GOT3 (cell line): ENCODE measurements at places on chromosomes 3 and 15.

GRCh38 chr3:11706604-11707003 lies 62.9 kb upstream of the VGLL4 start:
- DNase-seq, result no peak

GRCh38 chr3:30694148-30694547 lies 87.7 kb downstream of the TGFBR2 start:
- no peak for DNase-seq

GRCh38 chr3:49519916-49520385 lies 34.3 kb upstream of the BSN start:
- DNase-seq, result no peak

GRCh38 chr15:93500155-93500554 lies 411.1 kb upstream of the RGMA start:
- DNase-seq, result no peak

DNA sequence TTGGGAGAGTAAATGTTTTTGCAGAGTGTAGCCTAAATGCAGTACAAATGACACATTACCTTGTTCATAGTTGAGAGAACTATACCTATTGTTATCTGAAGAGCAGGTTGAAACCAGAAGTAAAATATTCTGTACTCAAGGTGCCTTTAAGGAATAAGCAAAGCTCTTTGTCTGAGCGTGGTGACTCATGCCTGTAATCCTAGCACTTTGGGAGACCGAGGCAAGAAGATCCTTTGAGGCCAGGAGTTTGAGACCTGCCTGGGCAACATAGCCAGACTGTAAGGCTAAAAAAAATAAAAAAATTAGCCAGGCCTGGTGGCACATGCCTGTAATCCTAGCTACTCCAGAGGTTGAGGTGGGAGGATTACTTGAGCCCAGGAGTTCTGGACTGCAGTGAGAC lies 2.2 kb upstream of the RNF13 start:
- DNase-seq, result no peak

DNA sequence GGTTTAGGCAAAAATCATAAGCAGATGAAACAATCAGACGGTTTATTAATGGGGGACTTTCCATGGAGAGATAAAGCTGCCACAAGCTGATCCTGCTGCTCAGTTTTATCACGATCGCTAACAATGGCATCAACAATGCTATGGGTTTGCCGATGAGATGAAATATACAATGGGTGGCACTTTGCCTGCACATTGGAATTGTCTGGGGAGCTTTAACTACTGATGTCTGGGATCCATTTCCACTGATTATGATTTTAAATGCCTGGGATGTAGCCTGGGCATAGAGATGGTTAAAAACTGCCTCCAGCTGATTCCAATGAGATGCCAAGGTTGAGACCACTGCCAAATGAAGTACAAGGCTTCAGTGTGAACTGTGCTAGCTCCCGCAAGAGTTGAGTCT lies 30.8 kb downstream of the CRYGS start:
- DNase-seq, result no peak

DNA sequence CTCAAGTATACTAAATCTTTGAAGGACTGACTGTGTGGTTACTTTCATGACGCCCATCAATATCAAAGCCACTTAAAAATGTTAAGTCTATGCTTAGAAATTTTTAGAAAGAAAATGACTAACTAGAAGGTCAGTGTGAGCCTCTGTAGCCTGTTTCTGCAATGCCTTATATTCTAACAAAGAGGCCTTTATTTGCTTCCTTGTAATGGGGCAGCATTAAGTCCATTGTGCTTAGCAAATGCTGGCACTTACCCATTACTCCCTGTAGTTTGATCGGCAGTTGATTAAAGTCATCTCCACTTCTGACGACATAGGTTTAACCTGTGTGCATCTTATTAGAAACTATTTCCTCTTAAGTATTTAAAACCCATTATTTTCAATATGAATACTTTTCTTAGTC lies 91.6 kb upstream of the FAM98B start:
- no peak for DNase-seq

GRCh38 chr3:16179771-16180736 lies 5.6 kb downstream of the GALNT15 start:
- DNase-seq, result no peak

- no peak for DNase-seq
These were observed 56.5 kb downstream of the RPLP1 start for GRCh38 chr15:69509131-69509530.

DNA sequence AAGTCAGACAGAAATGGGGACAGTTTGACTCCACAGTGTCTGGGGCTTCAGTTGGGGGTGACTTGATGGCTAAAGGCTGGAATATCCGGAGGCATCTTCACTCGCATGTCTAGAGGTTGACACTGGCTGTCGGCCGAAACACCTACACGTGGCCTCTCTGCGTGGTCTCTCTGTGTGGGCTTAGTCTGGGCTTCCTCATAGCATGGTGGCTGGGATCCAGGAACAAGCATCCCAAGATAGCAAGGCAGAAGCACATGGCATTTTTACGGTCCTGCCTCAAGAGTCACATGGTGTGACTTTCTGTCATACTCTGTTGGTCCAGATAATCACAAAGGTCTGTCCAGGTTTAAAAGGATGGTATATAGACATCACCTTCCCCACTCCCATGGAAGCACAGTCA lies 34.5 kb downstream of the MAGI1 start:
- DNase-seq, result no peak

DNA sequence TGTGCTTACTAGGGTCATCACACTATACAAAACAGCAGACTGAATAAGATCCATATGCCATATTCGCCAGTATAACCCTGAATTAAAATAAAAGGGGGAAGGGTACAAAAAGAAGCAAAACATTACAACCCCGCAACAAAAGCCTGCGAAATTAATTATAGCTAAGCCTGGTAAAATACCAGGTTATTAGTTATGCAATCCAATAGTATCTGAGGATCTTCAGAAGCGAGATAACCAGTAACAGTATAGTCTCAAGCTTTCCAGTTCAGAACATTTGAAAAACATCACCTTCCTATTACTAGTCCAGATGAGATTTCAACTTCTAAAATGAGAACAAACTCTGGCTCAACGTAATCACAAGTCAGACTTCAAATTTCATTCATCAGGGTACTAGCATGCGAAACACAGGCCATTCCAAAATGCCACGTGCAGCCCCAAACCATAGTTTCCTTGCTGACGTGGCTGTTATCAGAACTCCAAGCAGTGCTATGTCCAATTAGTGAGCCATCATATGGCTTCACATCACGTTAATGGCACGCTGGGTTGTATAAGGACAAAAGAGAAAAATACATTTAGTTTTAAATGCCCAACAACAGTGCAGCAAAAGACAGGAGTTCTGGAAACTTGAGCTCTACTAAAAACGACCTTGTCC lies 1.1 kb downstream of the SSR3 start:
- no peak for DNase-seq

DNA sequence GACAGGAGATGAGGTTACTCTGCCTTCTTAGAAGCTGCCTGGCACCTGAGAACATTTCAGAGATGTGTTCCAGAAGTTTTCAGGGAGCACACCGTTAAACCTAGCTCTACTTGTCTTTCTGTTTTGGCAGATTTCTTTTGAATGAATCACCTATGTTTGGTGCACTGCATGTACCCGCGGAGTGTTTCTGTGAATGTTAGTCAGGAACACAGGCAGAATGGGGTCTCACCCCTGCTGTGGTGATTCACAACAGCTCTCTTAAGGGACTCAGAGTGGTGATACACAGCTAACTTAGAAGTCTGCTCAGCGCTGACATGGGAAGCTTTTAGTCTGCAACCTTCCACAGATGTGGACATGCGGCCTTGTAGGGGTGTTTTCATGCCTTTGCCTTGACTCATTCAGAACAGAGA lies 24.0 kb downstream of the TSEN2 start:
- DNase-seq, result peak; percentile 24

GRCh38 chr15:74817370-74817737 lies 4.7 kb downstream of the LMAN1L start:
- DNase-seq, result no peak

GRCh38 chr3:31793821-31794220 lies 187.2 kb downstream of the OSBPL10 start:
- DNase-seq, result no peak

DNA sequence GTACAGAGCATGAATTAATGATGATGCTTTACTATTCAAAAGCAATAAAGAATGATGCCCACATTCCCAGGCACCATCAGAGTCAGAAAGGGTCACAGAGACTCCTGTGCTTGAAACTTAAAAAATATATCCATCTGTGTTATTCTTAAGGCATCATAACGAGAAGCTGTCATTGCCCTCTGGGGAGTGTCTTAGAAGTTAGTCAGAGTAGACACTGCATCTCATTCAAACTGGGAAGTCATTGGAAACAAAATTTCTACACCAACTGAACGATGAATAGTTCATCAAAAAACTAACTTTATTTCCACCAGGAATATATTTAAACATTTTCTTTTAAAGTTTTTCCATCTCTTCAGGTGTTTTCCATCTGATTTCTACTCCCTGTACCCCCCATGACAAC lies 122.9 kb downstream of the RFTN1 start:
- DNase-seq, result no peak

DNA sequence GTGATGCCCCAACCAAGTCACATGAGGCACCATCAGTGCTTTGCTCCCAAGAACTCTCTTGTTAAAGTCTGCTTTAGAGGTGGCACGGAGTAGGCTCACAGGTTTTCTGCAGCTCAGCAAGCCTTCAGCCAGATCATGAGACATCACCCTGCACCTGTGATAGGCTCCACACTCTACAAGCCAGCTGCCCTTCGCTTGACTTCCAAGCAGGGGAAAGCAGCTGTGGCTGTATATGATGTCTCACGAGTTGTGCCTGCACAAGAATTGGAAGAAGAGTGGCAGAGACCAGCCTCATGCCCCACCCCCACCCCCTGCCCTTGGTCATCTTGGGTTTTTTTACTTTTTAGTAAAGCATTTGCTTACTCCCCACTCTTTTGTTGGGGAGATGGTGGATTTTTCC lies 22.5 kb downstream of the MRPS11 start:
- DNase-seq, result no peak

- no peak for DNase-seq
These were observed 47.6 kb upstream of the ATP1B3 start for GRCh38 chr3:141828890-141829289.

- no peak for DNase-seq
These were observed 25.6 kb upstream of the EIF4A2 start for GRCh38 chr3:186757686-186758220.

DNA sequence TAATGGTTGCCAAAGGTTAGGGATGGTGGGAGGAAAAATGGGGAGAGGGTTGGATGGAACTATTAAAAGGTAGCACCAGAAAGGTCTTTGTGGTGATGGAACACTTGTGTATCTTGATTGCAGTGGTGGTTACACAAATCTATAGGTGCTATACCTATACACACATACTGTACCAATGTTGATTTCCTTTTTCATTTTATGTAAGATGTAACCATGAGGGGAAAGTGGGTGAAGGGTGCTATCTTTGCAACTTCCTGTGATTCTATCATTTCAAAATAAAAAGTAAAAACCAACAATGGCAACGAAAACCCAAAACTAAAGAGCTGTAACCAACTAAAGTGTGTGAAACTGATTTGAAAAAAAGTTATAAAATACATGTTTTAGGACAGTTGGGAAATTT lies 761 bp upstream of the ZNF35 start:
- DNase-seq, result no peak

DNA sequence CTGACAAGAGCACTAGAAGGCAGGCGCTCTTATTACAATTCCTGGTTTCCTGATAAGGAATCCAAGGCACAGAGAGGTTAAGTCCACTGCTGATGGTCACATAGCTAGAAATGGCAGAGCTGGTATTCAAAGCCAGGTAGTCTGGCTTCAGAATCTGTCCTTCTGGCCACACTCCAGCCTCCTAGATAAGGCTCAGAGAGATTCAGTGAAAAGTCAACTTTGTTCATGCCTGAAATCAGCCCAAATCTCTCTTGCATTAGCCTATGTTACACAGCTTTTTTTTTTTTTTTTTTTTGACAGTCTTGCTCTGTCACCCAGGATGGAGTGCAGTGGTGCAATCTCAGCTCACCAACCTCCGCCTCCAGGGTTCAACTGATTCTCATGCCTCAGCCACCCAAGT lies 21.1 kb upstream of the CMTM8 start:
- no peak for DNase-seq

GRCh38 chr3:88005066-88005465 lies 53.7 kb downstream of the CGGBP1 start:
- no peak for DNase-seq

- DNase-seq, result no peak
These were observed 236.5 kb downstream of the SQOR start for GRCh38 chr15:45871121-45871855.

DNA sequence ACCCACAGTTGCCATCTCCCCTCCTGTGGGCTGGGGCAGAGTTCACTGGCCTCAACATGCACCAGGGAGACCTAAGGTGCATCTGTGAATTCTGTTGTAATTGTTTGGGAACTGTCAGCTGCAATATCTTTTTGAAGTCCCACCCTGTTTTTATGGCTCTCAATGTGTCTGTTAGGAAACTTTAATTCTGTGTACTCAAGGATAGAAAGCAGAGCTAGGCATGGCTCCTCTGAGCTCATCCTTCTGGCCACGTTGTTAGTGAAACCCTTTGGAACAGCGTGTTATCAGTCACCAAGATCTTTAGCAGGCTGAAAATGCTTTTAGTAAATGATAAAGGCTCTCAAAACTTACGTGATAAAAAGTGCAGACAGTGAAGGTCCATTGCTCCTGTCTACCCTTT lies 33.6 kb upstream of the MTMR10 start:
- DNase-seq, result no peak

DNA sequence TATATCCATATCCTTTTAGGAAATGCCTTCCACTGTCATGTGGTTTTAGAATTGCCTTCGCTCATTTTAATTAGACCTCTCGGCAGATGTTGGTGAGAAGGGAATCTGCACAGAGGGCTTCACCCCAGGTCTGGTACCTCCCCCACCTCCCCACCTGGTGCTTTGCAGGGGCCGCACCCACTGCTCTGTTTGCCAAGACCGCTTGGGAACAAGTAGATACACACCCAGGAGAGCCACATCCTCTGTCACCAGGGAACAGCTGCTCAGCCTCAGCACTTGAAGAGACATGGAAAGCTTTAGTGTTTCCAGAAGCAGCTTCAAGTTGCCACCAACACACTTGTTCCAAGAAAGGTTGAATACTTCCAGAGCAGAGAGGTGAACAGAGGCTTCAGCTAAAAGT lies 21.8 kb downstream of the LRRC31 start:
- no peak for DNase-seq

- no peak for DNase-seq
These were observed 912.6 kb downstream of the NTRK3 start for GRCh38 chr15:87343966-87344365.

DNA sequence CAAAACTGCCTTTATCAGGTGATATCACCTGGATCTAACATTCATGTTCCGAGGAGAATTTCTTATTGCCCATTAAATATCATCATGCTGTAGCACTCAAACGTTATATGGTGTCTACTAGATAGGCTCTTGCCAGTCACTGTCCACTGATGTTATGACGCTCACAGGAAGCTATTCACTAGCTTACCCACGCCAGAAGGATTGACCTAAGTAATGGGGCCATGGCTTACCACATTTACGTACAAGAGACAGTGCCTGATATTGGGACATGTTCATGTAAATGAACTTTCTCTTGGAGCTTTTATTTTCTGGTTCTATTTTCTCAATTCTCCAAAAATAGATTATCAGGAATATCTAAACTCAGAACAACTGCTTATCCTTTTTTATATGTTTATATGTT lies 91.7 kb upstream of the NAALADL2 start:
- DNase-seq, result no peak

GRCh38 chr3:73655197-73655596 lies 30.5 kb upstream of the PDZRN3 start:
- no peak for DNase-seq

GRCh38 chr3:100084100-100084806 lies 30.0 kb downstream of the FILIP1L start:
- no peak for DNase-seq
